NCI-H446 (cell line): ENCODE measurements at places on chromosomes 7 and 10.

GRCh38 chr7:6709808-6710207, 3.1 kb upstream of the ZNF12 start:
- DNase-seq = peak; percentile 13

- no peak for DNase-seq
These were observed 182.3 kb downstream of the PPP1R9A start for GRCh38 chr7:95089414-95090315.

DNA sequence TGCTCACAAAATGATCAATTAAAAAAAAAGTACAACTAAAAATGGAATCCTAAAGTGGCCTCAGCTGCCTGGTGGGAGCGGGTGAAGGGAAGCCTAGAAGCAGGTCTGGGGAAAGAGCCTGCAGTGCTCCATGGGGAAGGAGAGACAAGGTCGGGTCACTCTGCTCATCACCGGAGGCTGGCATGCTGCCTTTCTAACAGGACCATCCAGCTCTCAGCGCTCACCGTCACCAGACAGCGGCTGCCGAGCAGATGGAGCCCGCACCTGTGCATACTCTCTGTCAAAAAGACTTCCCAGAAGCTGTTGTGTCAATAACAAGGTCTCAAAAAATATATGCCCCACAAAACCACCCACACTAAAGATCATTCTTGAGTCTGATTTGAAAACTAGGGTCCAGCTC, 112.8 kb downstream of the BAMBI start:
- DNase-seq = no peak

DNA sequence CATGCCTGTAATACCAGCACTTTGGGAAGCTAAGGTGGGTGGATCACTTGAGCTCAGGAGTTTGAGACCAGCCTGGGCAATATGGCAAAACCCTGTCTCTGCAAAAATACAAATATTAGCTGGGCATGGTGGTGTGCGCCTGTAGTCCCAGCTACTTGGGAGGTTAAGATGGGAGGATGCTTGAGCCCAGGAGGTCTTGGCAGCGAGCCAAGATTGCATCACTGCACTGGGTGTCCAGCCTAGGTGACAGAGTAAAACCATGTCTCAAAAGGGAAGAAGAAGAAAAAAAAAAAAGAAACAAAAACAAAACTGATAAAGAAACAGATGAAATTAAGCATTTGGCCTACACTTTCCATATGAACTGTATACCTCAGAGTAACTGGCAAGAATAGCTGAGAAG, 319.2 kb downstream of the PARD3 start:
- DNase-seq = no peak

DNA sequence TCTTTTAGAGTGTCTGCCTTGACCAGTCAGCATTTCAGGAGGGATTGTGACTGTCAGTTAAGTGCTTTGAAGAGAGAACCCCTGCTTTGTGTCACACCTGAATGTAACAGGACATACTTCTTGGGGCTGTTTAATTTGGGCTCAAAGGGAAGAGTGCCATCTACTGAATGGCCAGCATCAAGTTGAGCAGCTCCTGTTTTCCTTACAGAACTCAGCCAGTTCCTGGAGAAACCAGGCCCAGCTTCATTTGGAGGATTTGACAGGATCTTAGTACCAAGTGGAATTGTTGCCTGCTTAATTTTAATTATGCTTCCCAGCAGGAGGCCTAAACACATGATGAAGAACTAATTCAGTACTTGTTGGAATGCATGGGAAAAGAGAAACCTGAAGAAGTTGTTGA, 8.3 kb downstream of the ADD3 start:
- DNase-seq = no peak

- DNase-seq = no peak
These were observed 44.5 kb downstream of the RBM28 start for GRCh38 chr7:128299109-128299607.

DNA sequence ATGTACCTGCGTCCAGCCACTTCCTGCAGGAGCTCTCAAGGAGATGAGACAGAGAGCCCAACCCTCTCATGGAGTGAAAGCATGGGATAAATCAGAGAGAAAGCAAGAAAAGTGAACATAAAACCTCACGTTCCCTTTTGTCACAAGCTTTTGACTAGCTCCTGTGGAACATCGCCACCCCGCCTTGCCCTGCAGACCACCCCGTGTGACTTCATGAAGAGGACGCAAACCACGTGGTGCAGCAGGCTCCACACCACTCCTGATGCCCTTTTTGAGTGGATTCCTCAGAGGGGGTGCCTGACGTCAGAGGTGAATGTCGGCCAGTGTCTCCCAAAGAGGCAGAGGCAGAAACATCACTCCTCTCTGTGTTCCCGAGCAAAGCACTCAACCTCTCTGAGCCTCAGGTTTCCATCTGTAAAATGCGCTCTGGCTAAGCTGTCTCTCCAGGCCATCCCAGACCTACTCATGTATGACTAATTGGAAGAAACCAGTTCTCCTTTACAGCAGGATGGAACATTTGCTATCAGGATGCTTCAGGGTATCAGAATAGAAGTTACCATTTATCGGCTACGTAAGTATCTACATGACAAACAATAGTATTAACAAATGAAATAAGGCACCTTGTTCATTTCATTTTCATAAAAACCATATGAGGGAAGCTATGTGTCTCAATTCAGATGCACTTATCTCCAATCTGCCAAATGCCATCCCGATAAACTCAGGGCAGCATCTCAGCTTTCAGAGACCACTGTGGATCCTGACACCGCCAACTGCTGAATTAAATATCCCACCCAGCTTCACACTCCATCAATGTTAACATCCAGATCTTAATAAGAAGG, 5.3 kb downstream of the ZNF488 start:
- DNase-seq = no peak

GRCh38 chr7:107345898-107346297, 124.0 kb upstream of the GPR22 start:
- DNase-seq = no peak

DNA sequence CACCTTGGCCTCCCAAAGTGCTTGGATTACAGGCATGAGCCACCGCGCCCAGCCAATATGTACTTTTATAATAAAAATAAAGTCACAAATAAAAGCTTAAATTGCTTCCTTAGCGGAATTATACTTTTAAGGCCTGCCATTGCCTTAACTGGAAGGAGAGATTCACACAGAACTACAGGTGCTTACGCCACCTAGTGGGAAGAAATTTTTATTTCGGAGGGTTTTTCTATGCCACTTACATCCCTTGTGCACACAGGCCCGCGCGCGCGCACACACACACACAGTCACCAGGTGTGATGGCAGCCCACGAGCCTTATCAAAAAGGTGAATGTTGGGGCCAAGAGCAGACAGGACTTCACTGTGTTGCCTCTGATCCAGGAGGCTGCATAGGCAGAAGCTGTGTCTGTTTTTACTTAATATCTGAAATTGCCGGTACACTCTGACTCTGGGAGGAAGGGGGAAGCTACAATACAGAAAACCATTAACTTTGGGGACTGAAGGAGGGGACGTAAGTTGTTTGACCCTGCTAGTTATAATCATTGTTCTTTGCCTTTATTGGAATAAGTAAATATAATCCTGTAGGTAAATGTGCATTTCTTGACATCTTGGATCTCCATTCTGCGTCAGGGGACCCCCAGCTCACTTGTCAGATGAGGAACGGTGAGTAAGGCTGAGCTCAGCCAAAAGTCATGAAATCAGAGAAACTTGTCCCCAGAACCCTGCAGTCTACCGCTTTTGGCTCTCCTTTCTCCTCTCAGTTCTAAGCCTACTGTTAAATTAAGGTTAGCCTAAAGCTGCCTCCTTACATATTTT, 87.1 kb downstream of the SLC16A9 start:
- DNase-seq = peak; percentile 46

- DNase-seq = no peak
These were observed 19.1 kb downstream of the MCMBP start for GRCh38 chr10:119853574-119853973.

DNA sequence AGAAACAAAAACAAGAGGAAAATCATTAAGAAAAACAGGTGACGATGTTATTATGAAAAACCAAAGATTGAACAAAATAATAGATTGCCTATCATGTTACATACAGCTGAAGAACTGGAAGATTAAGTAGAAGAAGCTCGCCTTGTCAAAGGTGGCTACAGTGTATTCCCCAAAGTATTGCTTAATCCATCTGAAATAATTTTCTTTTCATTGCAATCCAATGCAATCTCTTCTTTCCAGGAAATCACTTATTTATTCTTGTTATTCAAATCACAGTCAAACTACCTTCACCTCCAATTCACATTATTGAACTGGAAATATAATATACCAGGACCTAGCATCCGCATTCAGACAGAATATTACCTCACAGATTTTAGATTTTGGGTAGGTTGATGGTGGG, 235.9 kb downstream of the AHR start:
- DNase-seq = no peak

GRCh38 chr7:32921896-32922295, 30.3 kb upstream of the KBTBD2 start:
- DNase-seq = no peak

GRCh38 chr10:81889181-81889769, 14.3 kb downstream of the NRG3 start:
- DNase-seq = no peak
